A673 (cell line): ENCODE measurements at places on chromosomes 4 and X. TPM values are rescaled to one million over a fixed set of nuclear protein-coding genes. Genes with fewer than 3 reads are reported as not detected.

The PPA2 gene
- 136 and 144 TPM in 2 replicates for total RNA-seq

The COL4A6 gene
- total RNA-seq = not detected in 2 replicates

The GLRA2 gene
- not detected in 2 replicates for total RNA-seq

The ZNF711 gene
- 21.0 and 22.4 TPM in 2 replicates for total RNA-seq

The PRR32 gene
- total RNA-seq = not detected in 2 replicates

The ASB9 gene
- total RNA-seq = not detected in 2 replicates

The AFF1 gene
- 60.1 and 65.4 TPM in 2 replicates for total RNA-seq

The SMIM31 gene
- total RNA-seq = not detected in 2 replicates
